ENCODE measurements at places on chromosomes 4 and X.

DNA sequence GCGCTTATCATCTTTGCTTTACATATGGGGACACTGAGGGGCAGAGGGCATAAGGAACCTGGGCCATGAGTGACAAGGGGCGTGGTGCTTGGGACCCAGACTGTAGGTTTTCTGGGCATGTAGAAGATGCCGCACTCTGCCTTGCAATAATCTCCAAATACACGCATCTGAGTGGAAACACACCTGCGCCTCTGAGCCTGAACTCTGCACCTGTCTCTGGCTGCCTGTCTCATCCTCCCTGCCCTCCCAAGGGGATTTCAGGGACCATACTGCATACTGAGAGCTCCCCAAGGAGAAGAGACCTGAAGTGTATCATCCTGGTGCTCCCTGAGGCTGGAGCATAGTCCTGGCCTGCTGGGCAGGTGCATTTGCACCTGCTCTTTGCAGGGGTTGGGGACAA lies 34.7 kb upstream of the ASMTL start:
- no peak for DNase-seq

- DNase-seq, result no peak
Observed at GRCh38 chr4:15455290-15455689, 14.4 kb upstream of the CC2D2A start.

- DNase-seq, result no peak
Observed at GRCh38 chrX:51182545-51182944, 150.1 kb upstream of the NUDT10 start.

- no peak for DNase-seq
Observed at GRCh38 chrX:131918839-131919238, 104.3 kb upstream of the STK26 start.

DNA sequence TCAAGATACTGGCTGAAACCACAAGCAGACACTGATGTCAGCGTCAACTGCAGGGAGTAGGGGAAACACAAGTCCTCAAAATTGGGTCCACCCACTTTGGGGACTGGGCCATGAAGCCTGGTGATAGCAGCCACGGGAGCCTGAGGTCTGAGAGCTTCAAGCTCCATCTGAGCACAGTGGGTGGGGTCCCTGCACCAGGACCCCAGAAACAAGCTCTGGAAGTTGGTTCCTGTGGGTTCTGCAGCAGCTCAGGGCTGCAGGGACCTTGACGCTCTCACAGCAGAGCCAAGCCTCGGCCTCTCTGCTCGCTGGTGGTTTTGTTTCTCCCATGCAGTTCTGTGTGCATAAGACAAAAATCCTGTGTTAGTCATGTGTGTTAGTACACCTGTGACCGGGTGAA lies 54.5 kb downstream of the CPLX1 start:
- DNase-seq, result no peak
